ENCODE measurements at places on chromosomes 1 and 21. TPM values are rescaled to one million over a fixed set of nuclear protein-coding genes. Genes with fewer than 3 reads are reported as not detected.

The AP4B1 gene
- total RNA-seq, result 23.5 TPM

The TSPAN1 gene
- total RNA-seq, result 34.1 TPM

The C1orf210 gene
- total RNA-seq, result 12.9 TPM

The ESRRG gene
- 57.9 TPM for total RNA-seq

The CELA3B gene
- total RNA-seq, result not detected

The ATF6 gene
- total RNA-seq, result 32.0 TPM

The TAS1R1 gene
- total RNA-seq, result 0.53 TPM

The LENEP gene
- total RNA-seq, result not detected

The CD52 gene
- 7.6 TPM for total RNA-seq

The TIPRL gene
- 27.7 TPM for total RNA-seq

The VANGL2 gene
- 15.5 TPM for total RNA-seq

The PPFIA4 gene
- 14.0 TPM for total RNA-seq

The GUCA2A gene
- not detected for total RNA-seq

The IL22RA1 gene
- 2.0 TPM for total RNA-seq

The COL11A1 gene
- 9.1 TPM for total RNA-seq

The IL19 gene
- total RNA-seq, result 0.70 TPM

The KDF1 gene
- 8.9 TPM for total RNA-seq

The C1orf87 gene
- total RNA-seq, result 0.06 TPM

The FCRL5 gene
- 0.23 TPM for total RNA-seq

The C1QB gene
- total RNA-seq, result 41.5 TPM

The CENPF gene
- total RNA-seq, result 17.6 TPM

The RNF186 gene
- total RNA-seq, result 0.18 TPM

The FCRL6 gene
- total RNA-seq, result not detected

The TFF3 gene
- total RNA-seq, result 4.0 TPM

The NRAS gene
- total RNA-seq, result 33.2 TPM

The KTI12 gene
- total RNA-seq, result 8.9 TPM

The NUAK2 gene
- 26.0 TPM for total RNA-seq

The UBXN11 gene
- 19.4 TPM for total RNA-seq

The CTH gene
- total RNA-seq, result 8.9 TPM

The OR6N1 gene
- total RNA-seq, result not detected

The HUNK gene
- 10.4 TPM for total RNA-seq
